Activated CD4-positive, alpha-beta T cell treated with anti-CD3 and anti-CD28 coated beads, Interleukin-2, amount 10 ng/mL, durations not matched to agents 7 days and 5 days (primary cell): ENCODE measurements at places on chromosomes 3 and 15. TPM values are rescaled to one million over a fixed set of nuclear protein-coding genes. Genes with fewer than 3 reads are reported as not detected.

Gene GABRG3
- total RNA-seq: not detected

DNA sequence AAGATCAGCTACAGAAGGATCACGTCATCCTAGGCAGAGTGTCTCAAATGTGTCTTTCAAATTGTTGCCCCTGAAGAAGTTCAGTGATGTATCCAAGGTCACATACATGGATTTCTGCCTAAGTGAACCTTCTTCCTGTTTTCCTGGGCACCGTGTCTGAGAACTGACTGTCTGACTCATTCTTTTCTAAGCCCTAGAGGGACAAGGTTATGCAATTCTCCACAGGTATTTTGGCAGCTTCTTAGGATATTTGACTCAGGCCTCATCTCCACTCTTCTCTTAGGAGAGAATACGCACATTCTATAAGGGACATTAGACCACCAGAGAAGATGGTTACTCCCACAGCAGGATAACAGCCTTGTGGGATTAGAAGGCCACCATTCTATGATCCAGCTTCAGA, 391.9 kb upstream of the THBS1 start:
- H3K4me3 ChIP-seq: no peak overlapping the region
- H3K36me3 ChIP-seq: no peaks in the 10 kb centered on the region
- no peak overlapping the region for H3K27ac ChIP-seq
- DNase-seq: no peak

GRCh38 chr3:8723612-8724011, 10.0 kb upstream of the CAV3 start:
- no peak overlapping the region for H3K27ac ChIP-seq
- H3K4me1 ChIP-seq: no peaks in the 10 kb centered on the region
- H3K27me3 ChIP-seq: peaks cover 3% of the 10 kb centered on the region
- no peak overlapping the region for H3K4me3 ChIP-seq
- H3K36me3 ChIP-seq: no peaks in the 10 kb centered on the region
- no peak for DNase-seq

Gene MRPS11
- total RNA-seq: 53.3 TPM

- H3K27me3 ChIP-seq: no peaks in the 10 kb centered on the region
- no peak for DNase-seq
- no peak overlapping the region for H3K27ac ChIP-seq
- no peaks in the 10 kb centered on the region for H3K36me3 ChIP-seq
- H3K4me3 ChIP-seq: no peak overlapping the region
These were observed 244.8 kb downstream of the EPHA6 start for GRCh38 chr3:97059168-97059567.

DNA sequence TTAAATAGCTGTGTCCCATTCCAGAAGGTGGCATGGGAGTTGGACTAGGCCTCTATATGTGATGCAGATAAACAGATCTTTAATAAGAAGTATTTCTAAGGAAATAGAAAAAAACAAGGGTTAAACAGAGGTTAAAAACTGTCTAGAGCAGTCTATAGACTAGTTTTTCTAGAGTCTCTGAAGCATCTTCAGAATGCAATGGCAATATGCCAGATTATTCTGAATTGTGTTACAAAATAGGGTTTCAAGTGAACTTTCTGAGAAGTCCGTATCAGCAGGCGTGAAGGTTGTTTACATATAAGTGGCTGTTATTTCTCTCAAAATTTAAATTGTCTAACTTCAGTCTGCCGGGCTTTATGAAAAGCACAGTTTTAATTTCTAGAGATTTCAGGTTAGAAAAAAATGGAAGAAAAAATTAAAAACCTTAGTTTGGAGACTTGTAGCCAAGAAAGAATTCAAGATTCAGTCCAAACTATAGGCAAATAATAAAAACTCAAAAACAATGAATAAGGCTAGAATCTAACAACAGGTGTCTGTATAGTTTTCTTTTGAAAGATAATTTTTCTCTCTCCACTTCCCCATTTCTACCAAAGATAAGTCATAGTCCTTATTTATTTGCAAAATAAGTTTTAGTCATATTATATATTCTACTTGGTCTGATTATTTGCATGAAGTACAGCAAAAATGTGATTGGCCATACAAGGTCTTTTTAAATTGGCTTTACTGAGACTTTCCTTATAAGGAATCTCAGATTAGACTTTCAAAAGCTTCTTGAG, 55.2 kb downstream of the OSTN start:
- no peaks in the 10 kb centered on the region for H3K36me3 ChIP-seq
- no peak overlapping the region for H3K4me3 ChIP-seq
- no peaks in the 10 kb centered on the region for H3K4me1 ChIP-seq
- H3K27ac ChIP-seq: no peak overlapping the region
- DNase-seq: no peak

Gene SNTN
- total RNA-seq: not detected

Gene CYP1A2
- not detected for total RNA-seq

DNA sequence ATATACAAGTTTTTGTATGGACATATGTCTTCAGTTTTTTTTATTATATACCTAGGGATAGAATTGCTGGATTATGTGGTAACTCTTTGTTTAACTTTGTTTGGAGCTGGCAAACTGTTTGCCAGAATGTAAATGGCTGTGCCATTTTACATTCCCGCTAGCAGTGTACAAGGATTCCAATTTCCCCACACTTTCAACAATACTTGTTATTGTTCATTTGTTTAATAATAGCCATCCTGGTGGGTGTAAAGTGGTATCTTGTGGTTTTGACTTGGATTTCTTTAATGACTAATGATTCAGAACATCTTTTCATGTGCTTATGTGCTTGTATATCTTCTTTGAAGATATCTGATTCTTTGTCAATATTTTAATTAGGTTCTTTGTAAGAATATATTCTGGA, 64.4 kb downstream of the ZNF609 start:
- no peak overlapping the region for H3K27ac ChIP-seq
- no peaks in the 10 kb centered on the region for H3K27me3 ChIP-seq
- no peak for DNase-seq
- peaks cover 39% of the 10 kb centered on the region for H3K36me3 ChIP-seq
- H3K4me1 ChIP-seq: peaks cover 25% of the 10 kb centered on the region

DNA sequence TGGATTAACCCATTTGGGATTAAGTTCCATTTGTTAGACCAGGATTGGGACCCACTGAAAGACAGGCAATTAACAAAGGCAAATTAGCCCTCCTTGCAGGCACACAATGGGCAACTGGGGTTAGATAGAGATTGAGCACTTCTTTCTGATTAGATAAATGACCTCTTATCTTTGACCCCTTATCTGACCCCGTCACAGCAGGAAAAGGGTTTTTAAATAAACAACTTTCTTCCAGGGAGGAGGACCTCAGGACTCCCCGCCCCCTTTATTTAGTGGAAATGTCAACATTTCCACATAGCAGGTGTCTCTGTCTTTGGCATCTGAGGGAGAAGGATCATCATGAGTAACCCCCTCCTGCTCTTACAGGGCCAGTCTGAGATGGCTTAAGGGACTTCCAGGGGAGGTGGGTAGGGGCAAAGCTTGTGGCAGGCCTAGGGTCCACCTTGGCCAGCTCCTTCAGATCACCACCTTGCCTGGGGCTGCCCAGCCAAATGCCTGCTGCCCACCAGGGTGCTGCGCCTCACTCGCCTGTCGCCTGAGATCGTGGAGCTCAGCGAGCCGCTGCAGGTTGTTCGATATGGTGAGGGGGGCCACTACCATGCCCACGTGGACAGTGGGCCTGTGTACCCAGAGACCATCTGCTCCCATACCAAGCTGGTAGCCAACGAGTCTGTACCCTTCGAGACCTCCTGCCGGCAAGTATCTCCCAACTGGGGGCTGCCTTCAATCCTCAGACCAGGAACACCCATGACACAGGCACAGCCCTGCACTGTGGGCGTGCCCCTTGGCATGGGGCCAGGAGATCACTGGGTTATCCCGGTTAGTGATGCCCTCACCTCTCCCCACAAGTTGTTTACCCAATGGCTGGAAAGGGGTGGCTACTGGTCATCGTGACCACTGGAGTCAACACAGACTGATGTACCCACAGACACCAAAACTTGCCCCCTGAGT, 2.6 kb upstream of the WDR6 start:
- DNase-seq: no peak
- peaks cover 38% of the 10 kb centered on the region for H3K4me1 ChIP-seq
- peak overlapping the region; percentile 13 for H3K27ac ChIP-seq
- peaks cover 2% of the 10 kb centered on the region for H3K36me3 ChIP-seq

Gene ASB14
- total RNA-seq: not detected

GRCh38 chr3:129557548-129557894, 14.5 kb downstream of the H1-8 start:
- DNase-seq: no peak
- peaks cover 8% of the 10 kb centered on the region for H3K27me3 ChIP-seq
- no peak overlapping the region for H3K4me3 ChIP-seq
- H3K27ac ChIP-seq: no peak overlapping the region

- peaks cover 8% of the 10 kb centered on the region for H3K4me1 ChIP-seq
- no peaks in the 10 kb centered on the region for H3K36me3 ChIP-seq
- no peak overlapping the region for H3K27ac ChIP-seq
- H3K27me3 ChIP-seq: no peaks in the 10 kb centered on the region
These were observed 76.6 kb downstream of the CHCHD6 start for GRCh38 chr3:126780666-126781065.

Gene GCNT3
- total RNA-seq: not detected

Gene ADCY5
- not detected for total RNA-seq

- H3K27ac ChIP-seq: no peak overlapping the region
- H3K27me3 ChIP-seq: no peaks in the 10 kb centered on the region
- H3K4me1 ChIP-seq: no peaks in the 10 kb centered on the region
- no peak for DNase-seq
- no peaks in the 10 kb centered on the region for H3K36me3 ChIP-seq
These were observed 127.6 kb upstream of the GBE1 start for GRCh38 chr3:81888914-81889557.
